ENCODE measurements at places on chromosomes 7 and 10.
A peak's percentile ranks its signal among the peaks of the same experiment; 100 is the strongest.

DNA sequence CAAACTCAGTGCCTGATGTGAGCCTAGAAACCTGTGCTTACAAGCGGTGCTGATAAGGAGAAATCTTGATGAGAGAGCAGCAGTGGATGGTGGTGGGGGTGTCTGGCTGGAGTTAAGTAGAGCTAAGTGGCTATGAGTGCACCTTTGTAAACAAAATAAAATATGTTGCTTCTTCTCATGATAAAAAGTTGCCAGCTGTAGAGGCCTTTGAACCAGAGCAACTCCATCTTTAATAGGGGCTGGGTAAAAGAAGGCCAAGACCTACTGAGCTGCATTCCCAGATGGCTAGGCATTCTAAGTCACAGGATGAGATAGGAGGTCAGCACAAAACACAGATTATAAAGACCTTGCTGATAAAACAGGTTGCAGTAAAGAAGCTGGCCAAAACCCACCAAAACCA is 107.6 kb upstream of the FAM3C start:
- DNase-seq = no peak

DNA sequence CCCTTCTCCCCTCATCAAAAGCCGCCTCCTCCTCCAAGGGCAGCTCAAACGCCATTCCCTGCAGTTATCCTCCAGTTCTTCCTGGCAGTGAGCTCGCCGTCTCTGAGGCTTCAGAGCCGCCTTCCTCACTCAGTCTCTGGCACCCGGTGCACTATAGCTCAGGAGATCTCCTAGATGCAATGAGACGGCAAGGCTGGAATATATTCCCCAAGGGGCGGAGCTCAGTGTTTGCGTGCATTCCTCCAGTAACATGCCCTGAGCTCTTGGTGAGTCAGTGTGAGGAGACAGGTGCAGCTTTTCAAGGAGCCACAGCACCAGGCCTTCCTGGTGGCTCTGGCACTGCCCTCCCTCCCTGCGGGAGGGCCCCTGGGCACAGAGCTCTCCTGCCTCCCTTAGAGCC is 512.6 kb upstream of the FOXK1 start:
- DNase-seq = no peak

- no peak for DNase-seq
These were observed 87.4 kb downstream of the RAMP3 start for GRCh38 chr7:45244981-45245380.

DNA sequence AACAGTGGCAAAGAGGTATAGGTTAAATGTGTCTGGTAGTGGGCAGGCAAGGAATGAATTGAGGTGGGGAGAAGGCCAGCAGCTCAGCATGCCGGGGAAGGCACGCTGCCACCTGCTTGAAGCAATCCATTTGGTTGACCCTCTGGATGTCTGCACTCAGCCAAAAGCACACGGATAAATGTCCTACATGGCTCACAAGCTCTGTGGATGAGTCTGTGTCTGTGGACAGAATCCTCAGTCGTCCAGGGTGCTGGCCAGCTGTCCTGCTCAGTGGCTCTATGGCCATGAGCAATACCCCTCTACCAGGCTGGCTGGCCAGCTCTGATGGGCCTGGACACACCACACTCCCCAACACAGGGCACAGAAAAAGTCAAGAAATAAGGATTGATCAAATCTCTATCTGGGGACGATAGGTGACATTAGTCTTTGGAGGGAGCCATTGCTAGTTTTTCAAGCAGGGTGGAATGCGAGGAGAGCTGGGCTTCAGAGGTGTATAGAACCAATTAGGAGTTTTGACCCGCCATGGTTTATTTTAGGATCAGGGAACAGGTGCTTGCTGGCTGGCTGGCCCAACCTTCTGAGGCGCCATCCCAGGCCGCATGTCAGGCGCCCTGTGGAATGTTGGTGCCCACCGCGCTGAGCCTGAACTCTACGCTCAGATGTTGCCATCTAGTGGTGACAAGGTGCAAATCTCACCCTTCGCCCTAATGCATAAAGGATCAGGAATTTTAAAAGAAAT is 493.4 kb downstream of the TNS3 start:
- DNase-seq = peak; percentile 16

DNA sequence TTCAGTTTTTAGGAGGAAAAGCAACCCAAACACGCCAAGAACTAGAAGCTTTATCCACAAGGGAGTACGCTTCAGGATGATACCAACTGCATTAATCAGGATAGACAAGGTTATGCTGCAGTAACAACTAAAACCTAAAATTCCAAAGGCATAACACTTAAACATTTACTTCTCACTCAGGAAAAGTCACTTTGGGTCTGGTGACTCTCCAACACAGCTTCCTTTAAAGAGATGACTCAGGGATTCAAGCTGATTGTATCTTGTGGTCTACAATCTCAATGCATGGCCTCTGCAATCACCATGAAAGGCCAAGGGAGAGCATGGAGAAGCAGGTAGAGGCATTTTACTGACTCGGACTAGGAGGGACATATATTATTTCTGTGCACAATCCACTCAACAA is 315.8 kb downstream of the KCNMA1 start:
- no peak for DNase-seq

All from DMS153 (cell line).